ENCODE measurements at places on chromosomes 5 and 9.

- peak; percentile 41 for DNase-seq
These were observed at the start of gene RHOBTB3 for GRCh38 chr5:95730730-95731570. TSS of gene RHOBTB3 (plus strand) at chr5:95731336. CDS start at chr5:95731683, 347 bp downstream.

- DNase-seq = no peak
These were observed 48.8 kb downstream of the ACER2 start for GRCh38 chr9:19457693-19458009.

GRCh38 chr5:41415242-41415641 lies 95.2 kb downstream of the PLCXD3 start:
- no peak for DNase-seq

DNA sequence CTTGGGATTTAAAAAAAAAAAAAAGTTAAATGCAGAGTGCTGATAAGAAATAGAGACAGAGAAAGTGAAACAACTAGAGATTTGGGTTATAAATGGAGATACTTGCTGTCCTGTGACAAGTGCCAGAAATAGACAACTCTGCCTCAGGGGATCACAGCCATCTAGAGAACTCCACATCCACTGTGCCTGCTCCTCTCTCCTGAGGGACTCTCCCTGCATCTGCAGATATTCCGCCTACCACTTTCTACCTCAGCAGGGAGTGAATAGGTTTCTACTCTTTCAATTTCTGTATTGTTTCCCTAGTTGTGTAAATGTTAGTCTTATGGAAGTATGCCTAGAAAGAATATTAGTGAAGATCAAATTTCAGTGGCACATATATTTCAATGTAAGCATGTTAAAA lies 307.2 kb downstream of the HTR1A start:
- no peak for DNase-seq

DNA sequence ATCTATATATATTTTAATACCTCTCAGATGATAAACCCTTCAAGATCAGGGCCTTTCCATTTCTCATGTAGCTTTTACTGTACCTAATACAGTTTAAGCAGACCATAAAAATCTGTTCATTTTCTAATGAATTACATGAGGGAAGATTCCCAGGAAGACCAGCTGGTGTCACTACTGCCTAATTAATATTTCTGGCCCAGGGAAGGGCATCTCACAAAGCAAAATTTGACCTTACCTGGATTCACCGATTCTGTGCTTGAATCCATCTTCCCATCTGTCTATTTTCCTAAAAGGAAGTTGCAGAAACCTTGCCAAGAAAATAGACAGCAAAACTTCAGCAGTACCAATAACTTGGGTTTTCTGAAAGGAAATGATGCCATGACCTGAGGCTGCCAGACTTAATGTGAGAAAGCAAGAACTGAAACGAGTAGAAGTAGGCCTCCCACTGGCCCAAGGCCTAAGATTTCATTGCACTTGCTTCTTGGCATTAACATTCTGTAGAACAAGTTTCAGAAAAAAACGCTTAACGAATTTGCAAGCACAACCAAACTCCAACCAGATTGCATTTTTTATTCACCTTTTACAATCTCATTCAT lies 83.0 kb upstream of the GLIS3 start:
- no peak for DNase-seq

DNA sequence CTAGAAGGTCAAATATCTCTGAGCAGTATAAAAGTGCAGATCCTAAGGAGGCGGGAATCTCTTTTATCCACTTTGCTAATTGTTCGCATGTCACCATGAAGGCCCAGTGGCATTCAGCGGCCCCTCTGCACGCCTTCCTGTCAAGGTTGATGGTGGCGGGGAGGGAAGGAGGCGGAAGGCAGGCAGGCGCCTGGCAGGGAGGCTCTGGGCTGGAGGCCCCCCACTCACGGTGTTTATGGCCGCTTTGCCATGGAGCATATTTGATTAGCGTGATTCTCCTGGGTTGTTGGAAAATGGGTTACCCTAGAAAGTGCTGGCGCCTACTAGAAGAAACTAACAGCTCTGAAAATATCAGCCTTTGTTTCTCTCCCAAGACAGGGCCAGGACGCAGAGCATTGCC lies 209.6 kb downstream of the FSTL4 start:
- no peak for DNase-seq
